Putamen (tissue), 1 donor: ENCODE measurements at places on chromosomes 3 and 15.

- peak; percentile 7 for DNase-seq
Measured at GRCh38 chr3:63193647-63194046, 84.5 kb upstream of the SYNPR start.

DNA sequence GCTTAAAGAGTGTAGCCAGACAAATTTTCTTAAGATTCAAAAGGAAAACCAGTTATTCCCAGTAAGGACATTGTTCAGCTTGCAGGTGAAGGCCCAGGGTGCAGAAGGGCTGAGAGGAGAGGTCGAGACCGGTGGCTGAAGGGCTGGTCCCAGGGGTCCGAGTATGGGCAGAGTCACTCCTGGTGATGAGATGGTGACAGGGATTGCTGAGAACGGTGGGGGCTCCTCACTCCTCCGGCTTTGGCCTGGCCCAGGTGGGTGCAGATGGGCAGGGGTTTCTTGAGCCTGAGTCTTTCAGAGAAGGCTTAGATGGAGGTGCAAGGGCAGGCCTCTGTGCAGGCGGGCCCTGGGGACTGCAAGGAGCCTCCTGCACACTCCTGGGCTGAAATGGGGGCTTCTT is 56.2 kb downstream of the ZNF445 start:
- no peak for DNase-seq

DNA sequence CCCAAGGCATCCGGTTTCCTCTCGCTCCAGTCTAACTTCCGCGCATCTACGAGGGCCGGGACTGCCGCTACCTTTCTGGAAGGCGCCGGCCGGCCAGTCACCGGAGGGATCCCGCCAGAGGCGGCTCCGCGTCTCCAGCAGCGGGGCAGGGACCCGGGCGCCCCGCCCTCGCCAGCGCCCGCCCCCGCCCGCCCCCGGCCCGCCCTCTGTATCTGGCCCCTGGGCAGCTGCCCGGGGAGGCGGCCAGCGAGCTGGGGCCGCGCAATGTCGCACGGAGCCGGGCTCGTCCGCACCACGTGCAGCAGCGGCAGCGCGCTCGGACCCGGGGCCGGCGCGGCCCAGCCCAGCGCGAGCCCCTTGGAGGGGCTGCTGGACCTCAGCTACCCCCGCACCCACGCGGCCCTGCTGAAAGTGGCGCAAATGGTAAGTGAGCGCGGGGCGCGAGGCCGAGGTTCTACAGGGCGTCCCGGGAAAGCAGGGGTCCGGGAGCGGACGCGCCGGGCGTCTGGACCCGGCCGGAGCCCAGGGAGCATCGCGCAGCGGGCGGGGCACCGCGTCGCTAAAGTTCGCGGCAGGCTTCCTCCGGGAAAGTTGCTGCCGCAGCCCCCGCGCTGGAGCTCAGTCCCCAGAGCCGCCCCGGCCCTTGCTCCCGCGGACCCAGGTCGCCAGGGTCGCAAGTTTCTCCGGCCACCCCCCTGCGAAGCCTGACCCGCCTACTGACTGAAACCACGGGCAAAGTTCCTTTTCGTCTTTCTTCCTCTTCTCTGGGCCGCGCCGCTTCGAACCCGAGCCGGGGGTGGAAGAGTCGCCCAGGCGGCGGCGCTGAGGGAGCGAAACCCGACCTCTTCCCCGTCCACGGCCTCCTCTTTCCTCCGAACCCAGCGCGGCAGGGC is at the start of gene CMTM7:
TSS of gene CMTM7 (plus strand) at position 211 of the 893 bp plus-strand sequence. CDS start at position 265, 54 bp downstream.
- no peak for DNase-seq

DNA sequence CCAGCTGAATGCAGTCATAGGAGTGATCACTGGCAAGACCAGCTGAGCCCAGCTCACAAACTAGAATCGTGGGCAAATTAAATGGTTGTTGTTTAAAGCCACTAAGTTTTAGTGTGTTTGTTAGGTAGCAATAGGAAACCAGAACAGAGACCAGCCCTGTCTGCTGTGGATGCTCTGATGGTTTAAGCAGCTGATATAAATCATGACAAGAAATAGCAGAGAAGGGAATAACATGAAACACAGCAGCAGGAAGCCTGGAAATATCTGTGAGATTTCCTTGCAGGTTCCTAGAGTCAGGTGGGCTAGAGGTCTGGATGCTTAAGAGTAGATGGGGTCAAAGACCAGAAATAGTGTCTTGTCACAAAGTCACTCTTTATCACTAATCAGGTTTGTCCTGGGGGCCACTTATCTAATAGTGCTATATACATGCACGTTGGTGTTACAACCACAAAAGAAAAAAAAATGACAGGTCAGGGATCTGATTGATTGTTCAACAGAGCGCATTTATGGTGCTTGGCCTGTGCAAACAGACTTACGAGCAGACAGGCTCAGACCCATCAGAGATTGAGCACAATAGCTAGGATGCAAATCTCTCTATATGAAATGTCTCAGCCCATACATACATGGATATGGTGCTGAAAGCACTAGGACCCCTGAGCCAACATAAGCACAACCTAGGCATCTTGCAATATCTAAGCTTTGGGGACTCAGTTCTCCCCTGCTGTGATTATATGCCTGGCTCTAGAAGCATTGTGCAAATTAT is 967.7 kb downstream of the AGBL1 start:
- DNase-seq, result no peak

DNA sequence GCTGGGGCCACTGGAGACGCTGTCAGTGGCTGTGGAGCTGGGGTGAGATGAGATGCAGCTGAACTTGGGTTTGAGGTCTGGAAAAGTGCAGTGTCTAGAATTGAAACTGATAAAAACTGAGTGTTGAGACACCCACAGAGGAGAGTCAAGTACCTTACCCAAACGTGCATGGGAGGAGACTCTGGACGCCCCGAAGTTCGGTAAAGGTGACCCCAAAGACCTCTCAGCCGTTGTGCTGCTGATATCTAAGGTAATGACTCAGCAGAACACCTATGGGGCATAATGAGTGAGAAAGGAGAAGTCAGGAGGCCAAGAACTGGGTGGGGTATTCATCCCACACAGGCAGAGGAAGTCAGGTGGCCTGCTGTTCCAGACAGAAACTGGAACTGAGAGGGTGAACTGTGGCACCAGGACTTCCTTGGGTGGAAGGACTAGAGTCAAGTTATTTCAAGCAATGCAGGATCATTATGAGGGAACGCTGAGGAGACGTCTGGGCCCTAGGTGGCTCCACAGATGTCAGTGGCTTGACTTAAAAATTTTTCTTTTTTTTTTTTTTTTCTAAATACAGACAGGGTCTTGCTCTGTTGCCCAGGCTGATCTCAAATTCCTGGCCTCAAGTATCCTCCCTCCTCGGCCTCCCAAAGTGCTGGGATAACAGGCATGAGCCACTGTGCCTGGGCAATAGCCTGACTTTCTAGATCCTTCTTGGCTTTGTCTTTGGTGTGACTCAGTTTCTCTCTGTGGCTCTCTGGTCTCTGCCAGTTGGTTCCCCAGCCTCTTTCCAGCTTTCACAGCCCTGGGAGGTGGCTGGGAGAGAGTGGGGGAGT is 67.6 kb upstream of the GCNT3 start:
- no peak for DNase-seq

GRCh38 chr15:47663101-47663500 is 54.2 kb upstream of the SEMA6D start:
- no peak for DNase-seq

DNA sequence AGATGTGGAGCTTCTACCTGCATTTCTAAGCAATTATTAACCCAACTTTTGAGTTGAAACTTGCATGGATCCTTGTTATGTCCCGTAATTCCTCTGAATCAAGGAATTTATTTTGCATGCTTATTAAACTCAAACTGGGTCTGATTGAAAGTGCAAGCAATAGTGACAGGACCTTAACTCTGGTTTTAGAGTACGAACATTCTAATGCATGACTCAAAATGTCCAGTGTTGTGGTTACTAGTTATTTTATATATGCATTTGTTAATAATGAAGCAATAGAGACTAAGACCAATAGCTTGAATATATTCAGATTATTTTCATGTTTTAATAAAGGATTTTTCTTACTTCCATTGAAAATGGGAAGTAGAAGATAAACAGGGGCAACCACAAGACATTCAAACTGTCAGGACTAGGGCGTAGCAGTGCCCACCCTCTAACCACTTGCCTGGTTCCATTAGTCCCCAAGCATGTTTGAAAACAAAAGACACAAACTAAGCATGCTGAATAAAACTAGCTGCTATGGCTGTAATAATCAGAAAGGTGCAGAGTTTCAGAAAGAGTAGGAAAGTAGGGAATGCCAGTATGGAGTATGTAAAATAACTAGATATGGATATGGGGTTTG is 28.1 kb downstream of the OIP5 start:
- no peak for DNase-seq

DNA sequence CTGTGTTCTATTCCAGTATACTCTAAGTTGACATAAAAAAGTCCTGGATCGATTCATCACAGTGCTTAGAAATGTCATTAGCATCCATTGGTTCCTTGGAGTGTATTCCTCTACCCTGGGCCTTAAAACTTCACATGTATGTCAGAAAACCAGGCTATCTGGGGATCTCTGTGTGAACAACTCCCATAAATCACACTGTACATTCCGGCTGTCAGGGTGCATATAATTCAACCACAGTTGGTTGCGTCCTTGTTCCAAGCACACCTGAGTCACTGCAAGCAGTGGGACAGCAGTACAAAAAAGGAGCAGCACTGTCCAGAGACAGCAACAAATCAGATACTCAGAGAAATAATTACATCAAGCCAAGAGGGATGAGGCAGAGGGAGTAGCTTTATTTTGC is 52.4 kb downstream of the PDZRN3 start:
- DNase-seq, result no peak

GRCh38 chr3:10047876-10048275 is 21.6 kb downstream of the FANCD2 start:
- DNase-seq, result no peak

DNA sequence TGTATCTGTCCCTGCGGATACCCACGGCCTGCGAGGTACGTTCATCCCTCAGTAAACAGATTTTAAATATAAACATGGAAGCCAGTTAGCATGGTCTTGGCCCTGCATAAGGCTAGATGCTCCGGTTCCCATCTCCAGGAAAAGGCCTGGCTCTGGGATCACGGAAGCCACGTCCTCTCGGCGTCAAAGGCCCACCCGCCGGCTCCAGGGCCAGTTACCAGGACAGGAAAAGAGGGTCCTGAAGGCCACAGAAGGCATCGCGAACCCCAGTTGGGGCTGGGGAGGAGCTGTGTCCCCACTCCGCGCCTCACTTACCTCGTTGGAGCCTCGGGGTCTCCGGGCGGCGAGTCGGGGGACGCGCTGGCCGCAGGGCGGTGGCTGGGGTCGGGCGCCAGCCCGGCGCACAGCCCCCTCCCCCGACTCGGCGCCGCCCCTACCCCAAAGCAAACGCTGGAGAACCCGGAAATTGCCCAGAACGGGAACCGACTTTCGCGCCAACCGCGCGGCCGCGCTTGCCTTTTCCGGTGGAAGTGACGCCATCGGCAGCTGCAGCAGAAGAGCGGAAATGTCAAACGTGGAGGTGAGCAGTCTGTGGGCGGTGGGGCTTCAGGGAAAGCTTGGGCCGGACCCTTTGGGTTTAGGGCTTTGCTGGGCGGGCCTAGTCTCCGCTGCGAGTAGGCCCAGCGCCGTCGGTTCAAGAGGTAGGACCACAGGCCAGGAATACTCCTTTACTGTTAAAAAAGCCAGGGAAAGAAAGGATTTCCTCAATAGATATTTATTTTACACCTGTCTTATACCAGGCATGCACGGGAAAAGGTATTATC is at the start of gene TOPBP1:
TSS of gene TOPBP1 (minus strand) at position 488 of the 824 bp plus-strand sequence. CDS start 814 bp downstream, outside the sequence.
- DNase-seq, result peak; percentile 70

- DNase-seq, result peak; percentile 32
Measured at GRCh38 chr3:37511463-37511920, 337.1 kb upstream of the LRRFIP2 start.

DNA sequence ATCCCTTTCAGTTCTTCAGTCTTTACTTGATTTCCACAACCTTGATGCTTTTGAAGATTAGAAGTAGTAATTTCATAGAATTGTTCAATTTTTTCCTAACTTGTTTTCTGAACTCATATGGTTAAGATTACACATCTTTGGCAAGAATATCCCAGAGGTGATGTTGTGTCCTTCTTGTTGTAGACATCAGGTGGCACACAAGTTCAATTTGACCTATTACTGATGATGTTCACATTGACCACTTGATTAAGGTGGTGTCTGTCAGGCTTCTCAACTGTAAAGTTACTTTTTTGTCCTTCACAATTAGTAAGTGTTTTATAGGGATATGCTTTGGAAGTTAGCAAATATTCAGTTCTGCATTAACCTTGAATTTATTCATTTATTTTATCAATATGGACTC is 34.6 kb upstream of the THRB start:
- no peak for DNase-seq

GRCh38 chr15:48459571-48460442 is 128.6 kb downstream of the DUT start:
- DNase-seq, result no peak

- no peak for DNase-seq
Measured at GRCh38 chr15:38941399-38941953, 376.9 kb upstream of the RASGRP1 start.

DNA sequence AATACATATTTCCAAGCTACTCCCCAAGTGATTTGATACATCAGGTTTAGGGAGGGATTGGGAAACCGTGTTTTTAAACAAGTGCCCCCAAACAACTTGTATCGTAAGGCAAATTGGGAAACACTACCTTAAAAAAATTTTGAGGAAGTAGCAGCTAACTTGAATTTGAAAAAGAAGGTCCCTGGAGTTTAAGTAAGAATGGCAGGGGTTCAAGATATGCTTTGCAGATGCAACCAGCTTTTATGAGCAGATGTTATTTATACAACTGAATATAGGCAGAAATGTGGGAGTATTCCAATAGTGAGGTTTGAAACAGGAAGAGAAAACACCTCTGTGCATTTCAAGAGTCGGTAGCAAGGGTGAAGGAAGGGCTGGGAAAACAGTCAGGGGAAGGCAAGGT is 139.6 kb downstream of the IL20RB start:
- no peak for DNase-seq

DNA sequence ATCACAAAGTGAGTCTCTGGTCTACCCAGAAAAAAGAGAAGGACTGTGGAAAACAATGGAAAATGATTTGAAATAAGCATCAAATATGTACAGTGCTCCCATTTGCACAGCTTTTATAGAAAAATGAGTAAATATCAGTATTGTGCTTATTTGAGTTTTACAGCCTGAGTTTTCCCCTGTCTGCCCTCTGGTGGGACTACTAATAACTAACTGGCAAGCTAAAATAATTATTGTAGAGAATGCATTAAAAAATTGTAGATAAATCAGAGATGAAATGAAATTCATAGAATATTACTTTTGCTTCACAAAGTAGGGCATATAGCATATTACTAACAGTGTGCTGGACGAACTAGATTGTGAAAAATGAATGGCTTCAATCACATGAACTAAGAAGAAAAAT is 287.1 kb downstream of the NAALADL2 start:
- DNase-seq, result no peak

- DNase-seq, result no peak
Measured at GRCh38 chr15:81284256-81285031, 39.5 kb downstream of the STARD5 start.

DNA sequence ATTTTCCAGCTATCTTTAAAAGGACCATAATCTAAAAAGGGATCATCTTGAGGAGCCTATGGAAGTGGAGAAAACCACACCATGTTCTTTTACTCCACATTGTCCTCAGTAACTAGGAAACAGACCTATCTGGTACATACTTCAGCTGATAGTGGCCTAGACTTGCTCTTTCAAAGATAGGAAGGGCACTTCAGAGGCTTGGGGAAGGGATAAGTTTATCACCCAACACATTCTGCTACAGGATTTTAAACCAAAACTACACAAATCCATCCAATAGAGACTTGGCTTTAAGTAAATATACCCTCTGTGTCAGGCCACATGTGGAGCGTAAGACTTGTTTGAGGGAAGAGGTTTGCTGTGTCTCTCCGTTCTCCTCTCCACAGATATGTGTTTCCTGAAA is 35.4 kb downstream of the CP start:
- no peak for DNase-seq
